Glutamatergic neuron (in vitro differentiated cells): ENCODE measurements at places on chromosomes 16 and 17.
A peak's percentile ranks its signal among the peaks of the same experiment; 100 is the strongest.

GRCh38 chr16:4370570-4371356 is 885 bp upstream of the VASN start:
- H3K4me1 ChIP-seq = peaks cover 6% of the 10 kb centered on the region
- H3K36me3 ChIP-seq = no peaks in the 10 kb centered on the region
- no peak for DNase-seq
- H3K27me3 ChIP-seq = peaks cover 6% of the 10 kb centered on the region
- H3K4me3 ChIP-seq = no peak overlapping the region

DNA sequence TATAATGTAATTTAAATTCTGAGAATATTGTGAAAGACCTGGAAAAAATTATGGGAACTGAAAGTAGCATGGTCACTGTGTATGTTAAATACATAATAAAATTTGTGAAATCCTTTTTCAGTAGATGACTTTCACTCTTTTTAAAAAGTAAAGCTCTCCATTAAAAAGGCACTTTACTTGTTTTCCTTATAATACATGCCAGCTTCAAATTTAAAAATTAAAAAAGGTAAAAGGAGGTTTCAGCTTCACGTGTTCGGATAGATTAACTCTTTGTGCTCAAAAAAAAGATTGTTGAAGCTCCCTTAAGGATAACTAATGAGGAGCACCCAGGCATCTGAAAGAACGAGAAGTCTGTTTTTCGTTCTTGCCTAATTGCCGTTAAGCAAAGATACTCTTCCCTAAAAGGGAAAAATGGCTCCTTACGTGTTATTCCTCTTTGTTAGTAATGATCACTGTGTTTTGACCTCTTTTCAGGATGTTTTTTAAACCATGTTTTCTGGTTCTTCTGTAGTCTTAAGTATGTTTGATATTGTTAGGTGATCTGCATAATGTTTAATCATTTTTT is 87.8 kb downstream of the TUBD1 start:
- H3K27me3 ChIP-seq = no peaks in the 10 kb centered on the region
- no peak overlapping the region for H3K27ac ChIP-seq
- no peaks in the 10 kb centered on the region for H3K4me1 ChIP-seq

GRCh38 chr17:74337834-74338500 is 11.9 kb downstream of the KIF19 start:
- H3K4me3 ChIP-seq = peak overlapping the region; percentile 38
- peak; percentile 45 for DNase-seq
- H3K27me3 ChIP-seq = peaks cover 14% of the 10 kb centered on the region

GRCh38 chr17:33112763-33113162 is 121.1 kb downstream of the SPACA3 start:
- no peaks in the 10 kb centered on the region for H3K4me1 ChIP-seq
- H3K27me3 ChIP-seq = no peaks in the 10 kb centered on the region
- no peaks in the 10 kb centered on the region for H3K36me3 ChIP-seq
- no peak overlapping the region for H3K4me3 ChIP-seq
- no peak for DNase-seq

DNA sequence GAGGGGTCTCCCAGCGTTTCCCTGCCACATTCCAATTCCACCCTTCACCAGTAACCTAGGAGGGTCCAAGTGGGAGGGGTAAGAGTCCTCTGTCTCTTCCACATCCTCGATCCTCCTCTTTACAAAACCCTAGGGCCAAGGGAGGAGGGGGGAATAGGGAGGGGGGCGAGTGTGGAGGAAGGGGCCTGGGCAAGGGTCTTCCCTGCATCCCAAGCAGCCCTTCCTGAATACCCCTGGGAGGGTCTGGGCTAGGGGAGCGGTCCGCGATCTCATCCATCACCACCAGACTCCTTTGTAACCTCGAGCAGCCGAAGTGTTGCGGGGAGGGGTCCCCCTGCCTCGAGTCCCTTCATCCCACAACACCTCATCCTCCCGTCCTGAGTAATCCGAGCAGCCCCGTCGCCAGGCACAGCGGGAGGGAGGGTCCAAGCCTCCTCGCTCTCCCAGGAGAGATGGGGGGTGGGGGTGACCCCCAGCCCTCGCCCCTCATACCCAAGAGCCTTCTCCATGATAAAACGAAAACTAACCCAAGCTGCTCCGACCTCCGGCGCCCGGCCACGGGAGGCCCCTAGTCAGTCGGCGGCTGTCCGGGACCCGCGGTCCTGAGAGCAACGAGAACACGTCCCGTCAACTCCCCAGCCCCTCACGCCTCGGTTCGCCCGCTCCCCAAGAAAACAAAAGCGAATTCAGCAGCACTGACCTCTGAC is 502 bp downstream of the SMPD3 start:
- peak overlapping the region; percentile 88 for H3K4me3 ChIP-seq
- no peaks in the 10 kb centered on the region for H3K36me3 ChIP-seq
- H3K27ac ChIP-seq = peak overlapping the region; percentile 91
- peak; percentile 55 for DNase-seq

- H3K27ac ChIP-seq = peak overlapping the region; percentile 64
- peaks cover 7% of the 10 kb centered on the region for H3K4me1 ChIP-seq
- peaks cover 26% of the 10 kb centered on the region for H3K27me3 ChIP-seq
- H3K4me3 ChIP-seq = no peak overlapping the region
- DNase-seq = no peak
Measured at GRCh38 chr17:30239089-30239462, 3.6 kb upstream of the SLC6A4 start.

DNA sequence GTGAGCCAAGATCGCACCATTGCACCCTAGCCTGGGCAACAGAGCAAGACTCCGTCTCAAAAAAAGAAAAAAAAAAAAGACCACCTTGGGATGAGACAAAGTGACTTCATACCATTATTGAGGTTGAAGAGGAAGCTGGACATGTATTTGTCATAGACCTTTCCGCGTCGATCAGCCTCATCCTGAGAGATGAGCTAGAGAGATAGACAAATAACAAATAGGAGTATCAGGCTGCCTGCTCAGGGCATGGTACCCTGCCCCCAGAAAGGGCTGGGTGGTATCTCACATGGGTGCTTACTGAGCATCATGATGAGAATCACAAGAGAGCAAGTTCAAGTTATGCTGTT is 22.1 kb downstream of the CNTNAP1 start:
- no peak overlapping the region for H3K27ac ChIP-seq
- no peak for DNase-seq
- no peaks in the 10 kb centered on the region for H3K36me3 ChIP-seq
- peaks cover 8% of the 10 kb centered on the region for H3K27me3 ChIP-seq
- H3K4me3 ChIP-seq = no peak overlapping the region
- peaks cover 11% of the 10 kb centered on the region for H3K4me1 ChIP-seq

DNA sequence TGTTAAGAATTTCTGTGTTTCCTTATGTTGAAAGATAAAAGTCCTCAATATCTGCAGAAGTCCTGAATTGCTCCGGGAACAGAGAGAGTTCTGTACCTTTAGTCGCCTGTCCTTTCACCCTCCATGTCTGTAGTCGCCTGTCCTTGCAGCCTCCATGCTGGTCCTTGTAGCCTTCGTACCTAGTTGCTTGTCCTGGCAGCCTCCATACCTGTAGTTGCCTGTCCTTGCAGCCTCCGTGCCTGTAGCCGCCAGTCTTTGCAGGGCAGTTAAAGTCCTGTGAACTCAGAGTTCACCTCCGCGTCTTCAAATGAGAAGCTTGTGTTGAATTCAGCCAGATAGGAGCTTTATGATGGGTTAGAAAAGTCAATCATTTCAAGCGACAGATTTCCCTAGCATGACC is 19.5 kb upstream of the ITGAX start:
- DNase-seq = no peak
- no peaks in the 10 kb centered on the region for H3K4me1 ChIP-seq
- peaks cover 4% of the 10 kb centered on the region for H3K36me3 ChIP-seq
- H3K4me3 ChIP-seq = no peak overlapping the region
- H3K27ac ChIP-seq = no peak overlapping the region

DNA sequence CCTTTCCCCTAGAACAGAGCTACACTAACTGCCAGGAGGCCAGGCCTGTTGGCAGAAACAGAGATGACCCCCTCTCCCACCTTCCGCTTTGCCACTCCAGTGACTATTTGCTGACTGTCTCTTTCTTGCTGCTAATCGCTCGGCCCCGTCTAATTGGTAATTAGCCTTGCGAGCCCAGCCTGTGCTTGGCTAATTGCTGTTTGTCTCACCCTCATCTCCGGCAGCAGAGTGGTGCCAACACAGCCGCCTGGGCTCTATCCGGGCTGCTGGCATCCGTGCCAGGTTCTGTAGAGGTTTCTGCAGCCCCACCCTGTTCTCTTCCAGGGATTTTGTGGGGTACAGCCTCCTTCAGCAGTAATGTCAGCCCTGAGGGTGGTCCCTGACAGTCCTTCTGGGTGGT is 27.4 kb upstream of the PHB1 start:
- H3K27ac ChIP-seq = no peak overlapping the region
- peaks cover 13% of the 10 kb centered on the region for H3K27me3 ChIP-seq
- peaks cover 6% of the 10 kb centered on the region for H3K4me1 ChIP-seq
- DNase-seq = no peak
- H3K4me3 ChIP-seq = no peak overlapping the region

GRCh38 chr17:2710803-2711607 is 559 bp downstream of the CLUH start:
- H3K36me3 ChIP-seq = no peaks in the 10 kb centered on the region
- H3K4me3 ChIP-seq = peak overlapping the region; percentile 88
- H3K27me3 ChIP-seq = peaks cover 7% of the 10 kb centered on the region
- peaks cover 10% of the 10 kb centered on the region for H3K4me1 ChIP-seq
- no peak for DNase-seq

- peaks cover 4% of the 10 kb centered on the region for H3K27me3 ChIP-seq
- H3K4me3 ChIP-seq = no peak overlapping the region
- no peaks in the 10 kb centered on the region for H3K4me1 ChIP-seq
- no peak overlapping the region for H3K27ac ChIP-seq
Measured at GRCh38 chr16:5917436-5918195, 820.0 kb upstream of the EEF2KMT start.

DNA sequence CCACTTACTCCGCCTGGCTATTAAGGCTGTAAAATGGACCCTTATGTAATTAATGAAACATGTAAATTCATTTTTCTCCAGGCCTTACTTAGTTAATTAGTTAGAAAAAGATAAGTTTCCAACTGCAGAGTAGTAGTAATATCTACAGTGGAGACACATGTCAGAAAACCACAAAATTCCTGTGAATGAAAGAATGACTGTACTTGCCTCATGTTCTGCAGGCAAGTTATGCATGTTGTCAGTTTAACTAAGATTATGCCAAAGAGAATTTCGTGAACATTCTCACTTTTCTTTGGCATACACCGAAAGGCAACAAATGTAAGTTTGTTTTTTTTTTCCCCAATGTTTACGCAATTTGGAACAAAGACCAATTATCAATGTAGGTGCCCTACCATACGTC is 16.8 kb upstream of the CCL1 start:
- DNase-seq = no peak
- no peak overlapping the region for H3K4me3 ChIP-seq
- no peaks in the 10 kb centered on the region for H3K27me3 ChIP-seq
- H3K36me3 ChIP-seq = no peaks in the 10 kb centered on the region
